Retinal pigment epithelial cell (primary cell): ENCODE measurements at places on chromosomes 16 and 17.

- no peak for DNase-seq
Observed at GRCh38 chr17:3513305-3514035, 37.7 kb downstream of the ASPA start.

DNA sequence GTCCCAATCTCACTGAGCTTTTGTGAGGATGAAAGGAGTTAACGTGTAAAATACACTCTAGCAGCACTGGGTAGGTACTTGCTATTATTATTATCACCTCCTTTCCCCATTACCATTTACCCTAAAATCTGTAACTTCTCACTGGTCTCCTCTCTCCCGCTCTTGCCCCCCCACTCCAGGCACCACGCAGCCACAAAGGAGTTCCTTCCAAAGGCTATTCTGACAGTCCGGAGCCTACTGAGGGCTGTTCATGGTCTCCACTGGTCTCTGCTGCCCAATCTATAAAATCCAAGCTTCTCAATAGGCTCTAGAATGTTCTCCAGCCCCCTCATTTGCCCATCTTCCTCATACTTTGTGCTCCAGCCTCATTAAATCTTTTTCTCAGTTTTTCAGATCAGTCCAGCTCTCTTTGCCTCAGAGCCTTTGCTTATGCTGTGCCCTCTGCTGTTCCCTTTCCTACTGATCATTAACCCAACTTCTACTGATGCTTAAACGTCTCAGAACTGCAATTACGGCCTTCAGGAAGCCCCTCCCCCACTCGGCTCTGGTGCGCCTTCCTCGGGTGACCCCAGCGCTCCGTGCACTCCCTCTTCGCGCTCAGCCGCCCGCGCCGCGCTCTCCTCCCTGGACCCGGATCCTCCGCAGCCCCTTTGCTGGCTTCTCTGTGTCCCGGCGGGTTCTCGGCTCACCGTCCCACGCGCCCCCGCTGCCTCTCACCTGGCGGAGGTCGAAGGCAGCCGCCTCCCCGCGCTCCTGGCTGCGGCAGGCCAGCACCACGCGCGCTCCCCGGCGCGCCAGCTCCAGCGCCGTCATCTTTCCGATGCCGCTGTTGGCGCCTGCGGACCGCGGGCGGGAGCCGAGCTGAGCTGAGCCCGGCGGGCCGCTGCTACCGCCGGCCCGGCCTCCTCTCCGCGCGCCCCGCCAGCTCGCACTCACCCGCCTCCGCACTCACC lies 737 bp downstream of the DHRS13 start:
- DNase-seq: no peak

DNA sequence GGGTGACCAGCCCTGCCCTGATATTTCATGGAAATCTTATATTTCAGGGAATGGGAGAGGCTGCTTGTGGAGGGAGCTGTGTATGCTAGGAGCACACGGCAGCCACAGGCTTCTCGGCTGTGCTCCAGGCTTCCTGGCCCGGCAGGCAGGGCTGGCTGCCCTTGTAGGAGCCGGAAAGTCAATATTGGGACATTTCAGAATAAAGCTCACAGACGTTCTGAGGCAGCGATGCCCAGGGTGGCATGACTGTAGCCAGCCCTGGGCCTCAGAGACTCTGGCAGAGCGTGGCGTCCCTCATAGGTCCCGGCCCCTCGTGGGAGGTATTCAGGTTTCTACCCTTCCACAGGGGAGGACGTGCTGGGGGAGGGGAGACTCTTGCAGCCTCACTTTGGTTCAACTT lies 65.7 kb downstream of the BANP start:
- no peak for DNase-seq

- DNase-seq: no peak
Observed at GRCh38 chr16:3063625-3064386, 1.6 kb upstream of the IL32 start.

DNA sequence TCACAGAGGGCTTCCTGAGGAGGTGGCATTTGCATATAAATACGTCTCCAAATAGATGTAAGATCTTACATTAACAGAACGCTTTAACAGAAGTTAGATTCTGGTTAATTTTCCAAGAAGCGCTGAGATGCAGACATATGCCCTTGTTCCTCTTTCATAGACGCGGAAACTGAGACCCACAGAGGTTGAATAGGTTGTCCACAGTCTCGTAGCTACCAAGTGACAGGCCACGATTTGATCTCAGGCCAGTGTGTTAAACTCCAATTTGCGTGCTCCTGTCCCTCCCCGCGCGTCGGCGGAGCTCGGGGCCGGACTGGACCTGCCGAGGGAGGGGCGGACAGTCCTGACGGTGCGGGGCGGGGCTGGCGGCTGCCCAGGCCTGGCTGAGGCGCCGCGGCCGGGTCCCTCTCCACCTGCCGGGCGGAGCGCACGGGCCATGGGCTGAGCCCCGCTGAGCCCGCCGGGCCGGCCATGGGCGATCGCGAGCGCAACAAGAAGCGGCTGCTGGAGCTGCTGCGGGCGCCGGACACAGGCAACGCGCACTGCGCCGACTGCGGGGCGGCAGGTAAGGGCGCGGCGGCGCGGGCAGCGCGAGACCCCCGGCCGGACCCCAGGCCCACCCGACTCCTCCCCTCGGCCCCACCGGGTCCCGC lies at the start of gene ADAP2:
ADAP2 (plus strand) TSS at position 402 of the 653 bp plus-strand sequence; CDS start at position 472, 70 bp downstream.
- no peak for DNase-seq
